Astrocyte of the cerebellum (primary cell): ENCODE measurements at places on chromosomes 16 and 17.

- DNase-seq, result no peak
Measured at GRCh38 chr17:43912635-43913304, 5.4 kb upstream of the MPP2 start.

- no peak for DNase-seq
Measured at GRCh38 chr16:61952841-61953240, 83.4 kb downstream of the CDH8 start.

DNA sequence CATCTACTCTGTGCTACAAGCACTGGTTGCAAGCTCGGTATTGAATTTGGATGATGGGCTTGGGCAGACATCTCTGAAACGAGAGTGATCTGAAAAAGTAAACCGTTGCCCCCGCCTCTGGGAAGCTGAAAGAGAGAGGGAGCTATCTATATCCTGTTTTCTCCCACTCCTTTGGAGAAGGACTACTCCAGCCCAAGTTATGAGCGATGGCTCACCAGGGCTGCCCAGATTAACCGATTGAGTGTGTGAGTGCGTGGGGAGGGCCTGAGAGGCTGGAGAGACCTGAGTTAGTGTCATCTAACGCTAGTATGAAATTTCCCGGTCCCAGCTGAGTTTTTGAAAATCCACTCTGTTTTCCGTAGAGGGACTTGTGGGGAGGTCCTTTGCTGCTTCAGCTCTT, 11.5 kb downstream of the MGAT5B start:
- no peak for DNase-seq

DNA sequence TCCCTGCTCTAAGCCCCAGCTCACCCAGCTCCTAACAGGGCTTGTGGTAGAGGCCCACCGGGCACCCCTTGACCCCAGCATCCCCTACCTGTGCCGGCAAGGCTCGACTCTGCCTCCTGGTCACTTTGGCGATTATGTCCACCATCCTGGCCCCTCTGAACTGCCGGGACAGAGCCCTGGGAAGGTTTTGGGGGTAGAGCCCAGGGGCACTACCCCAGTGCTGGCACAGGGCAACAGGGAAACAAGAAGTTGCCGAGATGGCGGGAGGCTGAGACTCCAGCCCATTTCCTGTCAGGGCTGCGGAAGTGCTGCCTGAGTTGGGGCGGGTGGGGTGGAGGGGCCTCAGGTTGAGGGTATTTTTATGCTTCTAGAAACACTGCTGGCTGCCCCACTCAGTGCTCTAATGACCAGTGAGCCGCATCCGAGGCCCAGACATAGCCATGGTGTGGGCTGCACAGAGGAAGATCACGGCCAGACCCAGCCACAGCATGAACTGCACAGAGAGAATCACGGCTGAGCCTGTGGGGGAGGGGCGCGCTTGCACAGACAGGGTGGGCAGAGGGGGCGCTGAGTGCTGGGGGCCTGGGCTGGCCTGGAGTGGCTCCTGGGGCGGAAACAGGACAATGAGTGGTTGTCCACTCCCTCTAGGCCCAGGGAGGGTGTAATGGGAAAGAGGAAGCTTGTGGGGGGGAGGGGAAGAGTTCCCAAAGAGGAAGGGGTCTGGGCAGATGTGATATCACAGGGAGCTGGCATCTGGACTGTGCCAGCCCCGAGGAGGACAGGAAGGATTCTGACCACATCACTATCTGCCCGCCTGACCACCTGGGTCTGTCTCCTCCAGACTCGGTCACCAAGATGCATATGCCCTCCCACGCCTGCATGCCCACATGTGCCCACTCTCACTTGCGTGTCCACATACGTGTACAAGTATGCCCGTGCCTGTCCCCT, 22.3 kb downstream of the ARHGAP27 start:
- DNase-seq, result no peak

- no peak for DNase-seq
Measured at GRCh38 chr16:75289189-75289588, 37.8 kb upstream of the BCAR1 start.

GRCh38 chr16:13968835-13969234, 48.9 kb downstream of the ERCC4 start:
- no peak for DNase-seq

- peak; percentile 43 for DNase-seq
Measured at GRCh38 chr17:55356434-55357328, 65.0 kb downstream of the MMD start.

DNA sequence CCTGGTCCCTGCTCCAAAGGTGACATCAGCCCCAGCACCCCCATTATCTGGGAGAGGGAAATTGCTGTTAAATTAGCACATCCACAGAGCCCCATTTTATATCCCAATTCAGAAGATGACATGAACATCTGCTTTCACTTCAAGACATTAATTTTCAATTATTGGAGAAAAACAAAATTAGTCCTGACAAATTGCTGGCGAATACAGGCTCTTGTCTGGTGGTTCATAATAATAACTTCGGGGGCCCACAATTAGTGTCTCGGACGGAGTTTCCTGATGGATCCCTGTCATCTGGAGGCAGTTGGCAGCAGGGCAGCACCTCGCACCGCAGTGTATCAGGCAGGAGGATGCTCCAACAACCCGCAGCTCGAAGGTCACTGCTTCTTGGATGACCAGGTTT, 7.4 kb downstream of the ZNF423 start:
- no peak for DNase-seq

DNA sequence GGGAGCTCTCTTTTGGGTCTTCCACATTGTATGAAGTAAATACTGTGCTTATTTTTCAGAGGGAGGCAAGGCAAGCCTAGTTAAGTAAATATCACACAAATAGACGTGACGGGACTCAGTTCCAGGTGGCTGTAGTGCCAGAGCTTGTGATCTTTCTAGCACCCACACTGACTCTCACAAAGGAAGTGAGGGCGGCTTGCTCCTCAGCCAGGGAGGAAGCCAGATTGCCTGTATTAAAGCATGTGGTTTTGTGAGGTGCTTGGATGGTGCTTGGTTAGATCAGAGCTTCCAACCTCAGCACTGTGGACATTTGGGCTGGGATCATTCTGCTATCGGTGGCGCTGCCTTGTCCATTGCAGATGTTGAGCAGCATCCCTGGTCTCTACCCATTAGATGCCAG, 80.1 kb downstream of the VAT1L start:
- DNase-seq, result no peak

- DNase-seq, result no peak
Measured at GRCh38 chr16:14303182-14303618, 232.1 kb downstream of the MRTFB start.

DNA sequence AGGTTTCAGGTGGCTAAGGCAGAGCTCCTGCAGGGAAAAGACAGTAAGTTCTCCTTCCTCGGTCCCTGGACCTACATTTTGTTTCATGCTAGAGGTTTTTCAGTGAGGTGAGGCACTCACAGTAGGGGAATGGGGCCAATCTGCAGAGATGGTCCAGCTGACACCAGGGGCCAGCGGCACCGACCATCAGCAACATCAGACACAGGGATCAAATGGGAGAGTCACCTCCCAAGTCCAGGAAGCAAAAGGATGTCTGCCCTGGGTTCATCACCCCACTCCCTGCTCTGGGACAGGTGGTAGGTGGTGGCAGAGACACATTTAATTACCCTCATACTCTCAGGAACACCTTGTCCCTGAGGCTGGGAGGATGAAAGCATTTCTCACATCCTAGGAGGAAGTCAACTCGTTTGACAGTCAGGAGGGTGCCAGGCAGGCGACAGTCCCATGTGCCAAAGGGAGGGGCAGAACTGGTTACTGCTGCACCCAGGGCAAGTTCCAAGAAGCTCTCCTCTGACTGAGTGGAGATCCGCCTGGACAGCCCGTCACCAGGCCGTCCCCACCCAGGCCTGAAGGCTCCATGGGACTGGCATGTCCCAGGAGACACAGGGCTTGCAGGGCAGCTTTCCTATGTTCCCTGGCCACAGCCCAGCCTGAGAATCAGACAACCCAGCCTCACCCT, 19.2 kb downstream of the ATP6V0D1 start:
- DNase-seq, result no peak
